Activated T-cell treated with anti-CD3 and anti-CD28 coated beads, Interleukin-2, amount 50 U/mL, for 4 hours (primary cell): ENCODE measurements at places on chromosomes 11 and 22. TPM values are rescaled to one million over a fixed set of nuclear protein-coding genes. Genes with fewer than 3 reads are reported as not detected.

RASSF10 gene
- total RNA-seq: not detected

DUSP8 gene
- 5.7 TPM for total RNA-seq

RFPL3 gene
- total RNA-seq: not detected

- DNase-seq: no peak
These were observed 112.0 kb upstream of the ARHGAP42 start for GRCh38 chr11:100574894-100575769.

MRTFA gene
- total RNA-seq: 42.2 TPM

DNA sequence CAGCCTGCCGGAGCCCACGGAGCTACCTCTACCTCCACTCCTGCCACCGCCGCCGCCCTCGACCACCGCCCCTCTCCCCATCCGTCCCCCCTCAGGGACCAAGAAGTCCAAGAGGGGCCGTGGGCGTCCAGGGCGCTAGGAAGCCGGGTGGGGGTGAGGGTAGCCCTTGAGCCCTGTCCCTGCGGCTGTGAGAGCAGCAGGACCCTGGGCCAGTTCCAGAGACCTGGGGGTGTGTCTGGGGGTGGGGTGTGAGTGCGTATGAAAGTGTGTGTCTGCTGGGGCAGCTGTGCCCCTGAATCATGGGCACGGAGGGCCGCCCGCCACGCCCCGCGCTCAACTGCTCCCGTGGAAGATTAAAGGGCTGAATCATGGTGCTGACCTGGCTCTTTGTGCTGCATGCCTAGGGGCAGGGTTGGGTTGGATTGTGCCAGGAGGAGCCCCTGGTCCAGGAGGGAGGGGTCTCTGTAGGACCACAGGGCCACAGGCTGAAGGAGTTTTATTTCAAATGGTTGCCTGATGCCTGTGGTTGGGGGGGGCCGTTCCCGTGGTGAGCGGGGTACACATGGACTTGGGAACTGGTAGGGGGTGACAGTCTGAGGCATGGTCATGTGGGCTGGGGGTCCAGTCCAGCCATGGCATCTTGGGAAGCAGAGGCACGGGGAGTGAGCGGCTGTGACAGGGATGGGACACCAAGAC lies 2.3 kb downstream of the PTPRCAP start:
- no peak for DNase-seq

PGAP2 gene
- 28.9 TPM for total RNA-seq

DNA sequence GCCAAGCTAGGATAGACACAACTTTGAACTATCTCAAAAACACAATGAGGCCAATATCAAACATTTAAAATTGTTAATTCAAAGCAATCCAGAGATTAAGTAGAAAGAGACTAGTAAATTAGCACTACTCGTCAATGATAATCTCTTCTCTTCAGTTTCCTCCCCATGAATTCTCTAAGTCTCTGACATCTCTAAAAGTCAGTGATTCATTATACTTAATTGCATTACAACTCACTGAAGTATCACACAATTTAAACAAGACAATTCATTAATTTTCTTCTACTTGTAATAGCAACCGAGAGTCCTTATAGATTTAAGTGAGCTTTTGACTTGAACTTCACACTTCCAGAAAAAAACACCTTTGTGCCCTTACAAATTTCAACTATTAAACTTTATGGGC lies 4.3 kb downstream of the DDX6 start:
- no peak for DNase-seq

- no peak for DNase-seq
These were observed 118.5 kb downstream of the APOL5 start for GRCh38 chr22:35835998-35836691.

DNA sequence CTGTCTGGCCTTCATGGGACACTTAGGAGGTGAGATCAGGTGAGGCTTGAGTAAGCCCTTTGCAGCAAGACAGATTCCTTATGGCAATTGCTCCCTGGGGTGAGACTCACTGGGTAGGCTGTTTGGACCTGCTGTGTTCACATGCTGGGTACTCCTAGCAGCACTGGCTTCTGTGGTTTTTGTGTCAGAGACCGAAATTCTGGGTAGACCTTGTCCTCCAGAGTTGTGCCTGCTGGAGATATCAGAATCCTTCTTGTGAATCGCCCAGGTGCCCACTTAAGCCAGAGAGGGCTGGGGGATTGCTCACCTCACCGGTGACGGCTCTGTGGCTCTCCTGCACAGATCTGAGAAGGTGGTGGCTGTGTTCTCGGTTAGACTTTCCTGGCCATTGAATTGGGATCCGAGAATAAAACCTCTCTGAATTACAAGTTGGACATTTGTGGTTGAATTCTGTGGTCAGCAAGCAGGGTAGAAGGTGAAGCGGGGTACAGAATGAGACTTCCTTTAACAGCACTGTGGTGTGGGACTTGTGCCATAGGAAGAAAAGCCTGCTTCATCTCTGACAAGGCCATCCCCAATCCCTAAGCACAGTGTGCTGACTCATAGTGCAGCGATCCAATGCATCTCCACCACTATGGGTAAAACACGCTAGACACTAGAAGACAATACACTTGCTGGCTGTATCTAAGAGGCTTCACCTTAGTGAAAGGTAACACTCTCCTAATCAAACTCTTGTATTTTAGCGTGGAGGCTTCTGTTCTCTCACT lies 52.5 kb upstream of the TTC12 start:
- DNase-seq: no peak

GRCh38 chr11:124331873-124332272 lies 11.9 kb upstream of the OR8D2 start:
- DNase-seq: no peak

- no peak for DNase-seq
These were observed 8.1 kb downstream of the TMA7B start for GRCh38 chr22:39967996-39968972.

DNA sequence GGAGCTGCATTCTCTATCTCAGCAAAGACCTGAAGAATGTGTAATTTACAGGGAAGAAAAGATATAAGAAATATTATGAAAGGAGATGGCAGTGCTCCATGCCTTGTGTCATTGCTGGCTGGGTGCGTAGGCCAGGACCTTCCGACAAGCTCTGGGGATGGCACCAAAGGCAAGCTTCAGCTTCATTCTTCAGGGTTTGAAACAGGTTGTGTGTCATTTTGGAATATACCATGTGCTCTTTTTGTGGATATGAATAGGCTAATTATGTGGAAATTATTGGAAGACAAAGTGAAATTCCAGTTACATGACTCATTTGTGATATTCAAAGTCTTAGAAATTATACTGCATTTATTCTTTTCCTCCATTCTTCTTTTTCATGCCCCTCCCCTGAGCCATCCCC lies 5.7 kb upstream of the KIRREL3 start:
- no peak for DNase-seq

PRAME gene
- total RNA-seq: 1.3 TPM

GPR83 gene
- total RNA-seq: 0.05 TPM

SLC22A9 gene
- total RNA-seq: not detected

XKR3 gene
- not detected for total RNA-seq

- no peak for DNase-seq
These were observed 2.9 kb downstream of the DIXDC1 start for GRCh38 chr11:111939836-111940604.

- DNase-seq: no peak
These were observed 332.8 kb downstream of the MN1 start for GRCh38 chr22:27468712-27469111.

DNA sequence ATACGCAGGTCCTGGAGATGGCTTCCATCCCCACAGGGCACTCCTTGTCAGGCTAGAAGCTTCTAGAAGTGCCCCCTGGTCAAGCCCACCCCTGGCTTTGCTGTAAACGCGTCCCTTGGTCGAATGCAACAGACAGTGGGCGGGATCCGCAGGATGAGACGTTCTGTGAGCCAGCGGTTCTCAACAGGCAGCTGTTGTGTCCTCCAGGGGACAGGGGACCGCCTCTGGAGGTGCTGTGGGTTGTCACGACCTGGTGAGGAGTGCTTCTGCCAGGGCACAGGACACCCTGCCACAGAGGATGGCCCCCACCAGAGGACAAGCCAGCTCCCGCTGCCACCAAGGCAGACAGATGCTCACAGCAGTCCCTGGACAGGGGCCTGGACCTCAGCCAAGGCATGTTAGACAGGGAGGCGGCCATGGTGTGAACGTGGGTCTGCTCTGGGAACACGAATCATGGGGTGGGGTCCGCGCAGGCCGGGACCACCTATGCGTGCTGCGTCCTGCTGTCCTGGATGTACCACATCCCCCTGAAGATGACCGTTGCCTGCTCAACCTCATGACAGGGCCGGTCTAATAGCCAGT lies 11.7 kb downstream of the CRELD2 start:
- no peak for DNase-seq

DNA sequence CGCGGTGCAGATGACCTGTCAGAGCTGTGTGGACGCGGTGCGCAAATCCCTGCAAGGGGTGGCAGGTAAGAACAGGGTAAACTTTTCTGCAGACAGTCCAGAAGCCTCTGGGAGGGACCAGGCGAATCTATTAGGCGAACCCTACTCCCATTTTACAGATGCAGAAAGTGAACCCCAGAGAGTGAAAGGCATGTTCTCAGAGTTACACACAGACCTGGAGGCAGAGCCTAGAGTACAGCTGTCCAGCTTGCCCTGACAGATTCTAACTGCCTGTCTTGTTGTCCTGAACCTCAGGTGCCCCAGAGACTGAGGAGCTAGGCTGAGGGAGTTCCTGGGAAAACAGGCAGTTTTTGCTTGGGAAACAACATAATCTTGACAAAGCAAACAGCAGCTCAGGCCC lies 665 bp downstream of the CCS start:
- no peak for DNase-seq

- DNase-seq: no peak
These were observed 49.6 kb upstream of the SLC35C1 start for GRCh38 chr11:45755281-45755859.
